IMR-90 (cell line): ENCODE measurements at places on chromosomes 4 and X.

- no peak for DNase-seq
Measured at GRCh38 chrX:65750674-65751469, 83.4 kb downstream of the MSN start.

DNA sequence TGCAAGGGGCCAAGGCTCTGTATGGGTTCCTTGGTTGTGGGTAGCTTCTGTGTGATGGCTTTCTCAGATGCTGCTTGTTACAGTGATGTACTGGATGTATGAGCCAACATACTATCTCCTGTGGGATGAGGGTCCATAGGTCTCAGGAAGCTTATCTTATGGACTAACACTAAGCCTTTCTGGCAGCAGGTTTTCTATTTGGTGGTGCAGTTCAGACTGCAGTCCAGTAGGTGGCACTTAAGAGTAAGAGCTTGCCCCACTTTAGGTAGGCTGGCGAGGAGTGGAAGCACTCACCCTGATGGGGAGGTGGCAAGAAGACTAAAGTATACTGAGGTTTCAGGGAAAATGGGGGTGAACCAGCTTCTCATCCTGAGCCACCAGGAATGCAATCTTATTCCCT lies 306.7 kb upstream of the MAOA start:
- peak; percentile 19 for DNase-seq

GRCh38 chr4:38119668-38120385 lies 159.6 kb downstream of the PTTG2 start:
- peak; percentile 88 for DNase-seq

DNA sequence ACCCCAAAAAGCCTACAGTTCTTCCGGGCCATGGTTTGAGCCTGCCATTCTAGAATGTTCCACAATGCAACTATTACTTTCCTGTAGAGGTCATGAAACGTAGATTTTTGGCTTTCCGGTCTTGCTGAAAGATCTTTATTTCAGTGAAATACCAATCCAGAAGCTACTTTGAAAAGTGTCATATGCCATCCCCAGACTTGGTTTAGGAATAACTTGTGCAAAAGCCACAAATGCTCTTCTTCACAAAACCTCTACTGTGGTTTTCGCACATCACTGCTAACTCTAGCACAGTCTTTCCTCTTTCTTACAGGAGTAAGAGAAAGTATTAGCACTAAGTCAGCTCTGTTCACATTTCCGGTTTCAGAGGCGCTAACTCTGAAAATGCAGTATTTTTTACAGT lies 12.7 kb upstream of the CD40LG start:
- no peak for DNase-seq

DNA sequence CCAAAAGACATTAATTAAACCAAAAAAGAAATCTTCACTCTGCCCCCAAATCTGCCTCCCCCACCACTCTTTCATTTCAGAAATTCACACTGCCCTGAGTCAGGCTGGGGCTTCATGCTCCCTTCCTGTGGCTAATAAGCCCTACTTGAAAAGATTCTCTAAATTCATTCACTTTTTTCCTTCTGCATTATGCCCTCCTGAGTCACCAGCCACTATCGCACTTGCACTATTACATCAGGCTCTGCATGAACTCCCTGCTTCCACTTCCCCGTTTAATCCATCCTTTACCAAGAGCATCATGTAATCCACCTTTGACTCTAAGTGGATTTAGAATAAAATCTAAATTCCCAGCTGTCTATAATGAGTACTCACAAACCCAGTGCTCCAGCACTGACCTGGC lies 295.4 kb upstream of the KLF3 start:
- DNase-seq: peak; percentile 28

DNA sequence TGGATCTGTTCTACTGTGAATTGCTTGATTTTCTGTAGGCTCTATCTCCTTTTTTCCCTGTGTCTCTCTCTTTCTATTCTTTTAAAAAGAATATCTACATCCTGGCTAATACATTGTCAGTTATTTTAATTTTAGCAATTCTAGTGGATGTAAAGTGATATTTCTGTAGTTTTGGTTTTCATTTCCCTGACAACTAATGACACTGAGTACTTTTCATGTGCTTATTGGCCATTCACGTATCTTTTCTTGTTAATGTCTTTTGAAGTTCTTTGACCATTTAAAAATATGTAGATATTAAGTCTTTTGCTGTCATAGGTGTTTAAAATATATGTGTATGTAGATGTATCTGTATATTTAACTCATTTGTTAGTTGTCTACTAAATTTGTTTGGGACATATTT lies 59.0 kb upstream of the SOX3 start:
- no peak for DNase-seq

- DNase-seq: no peak
Measured at GRCh38 chr4:1760521-1761071, 32.5 kb upstream of the FGFR3 start.
